ENCODE measurements at places on chromosomes 6 and 20. TPM values are rescaled to one million over a fixed set of nuclear protein-coding genes. Genes with fewer than 3 reads are reported as not detected.

HLA-DQB1 gene
- 7.4 TPM for total RNA-seq

FAM162B gene
- total RNA-seq: not detected

EYS gene
- total RNA-seq: not detected

FNDC1 gene
- not detected for total RNA-seq

SMLR1 gene
- total RNA-seq: not detected

SLA2 gene
- 44.1 TPM for total RNA-seq

PACSIN1 gene
- 0.15 TPM for total RNA-seq

APCDD1L gene
- total RNA-seq: not detected

OGFRL1 gene
- 2.6 TPM for total RNA-seq

GRCh38 chr6:95784019-95784418, 206.7 kb downstream of the MANEA start:
- H3K27me3 ChIP-seq: no peaks in the 10 kb centered on the region
- H3K4me3 ChIP-seq: no peak overlapping the region
- no peaks in the 10 kb centered on the region for H3K4me1 ChIP-seq

DNA sequence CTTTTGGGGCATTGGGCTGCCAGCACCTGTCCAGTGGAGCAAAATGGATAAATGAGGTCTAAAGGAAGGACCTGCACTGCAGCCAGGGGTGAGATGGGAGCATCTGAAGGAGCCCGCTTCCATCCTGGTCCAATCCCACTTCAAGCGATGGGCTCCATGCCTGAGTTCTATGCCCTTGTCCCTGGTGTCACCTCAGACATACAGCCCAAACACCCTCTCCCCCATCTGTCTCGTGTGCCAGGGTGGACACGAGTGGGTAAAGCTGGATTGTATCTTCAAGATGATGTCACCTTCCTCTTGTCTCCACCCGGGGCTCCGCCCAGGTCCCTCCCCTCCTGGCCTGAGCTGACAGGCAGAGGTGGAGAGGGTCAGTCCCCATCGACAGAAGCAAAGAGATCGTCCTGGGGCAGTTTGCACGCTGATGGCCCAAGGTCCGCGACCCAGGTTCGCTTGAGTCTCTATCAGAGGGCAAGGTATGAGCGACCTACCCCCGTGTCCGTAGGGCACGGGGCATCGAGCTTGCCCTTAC, 544 bp downstream of the SMIM29 start:
- peak; percentile 58 for DNase-seq

DNA sequence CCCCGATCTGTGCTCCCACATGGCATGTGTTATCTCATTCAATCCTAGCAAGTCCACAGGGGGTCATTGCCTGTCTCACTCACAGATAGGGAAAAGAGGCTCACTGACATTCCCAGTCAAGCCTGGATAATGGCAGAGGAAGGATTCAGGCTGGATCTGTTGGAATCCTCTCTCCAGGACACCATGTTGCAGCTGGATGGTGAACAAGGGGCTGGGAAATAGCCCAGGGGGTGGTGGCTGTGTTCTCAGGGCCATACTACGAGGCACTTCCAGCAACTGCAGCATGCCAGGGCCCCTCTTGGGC, 5.0 kb upstream of the SPDEF start:
- H3K4me3 ChIP-seq: no peak overlapping the region
- H3K36me3 ChIP-seq: no peaks in the 10 kb centered on the region
- no peaks in the 10 kb centered on the region for H3K4me1 ChIP-seq
- H3K27me3 ChIP-seq: no peaks in the 10 kb centered on the region

GRCh38 chr6:73710470-73710869, 14.5 kb downstream of the CD109 start:
- H3K4me1 ChIP-seq: peaks cover 24% of the 10 kb centered on the region
- DNase-seq: no peak
- no peak overlapping the region for H3K27ac ChIP-seq
- peaks cover 11% of the 10 kb centered on the region for H3K36me3 ChIP-seq
- H3K4me3 ChIP-seq: no peak overlapping the region
- no peaks in the 10 kb centered on the region for H3K27me3 ChIP-seq

- H3K4me3 ChIP-seq: no peak overlapping the region
- no peaks in the 10 kb centered on the region for H3K36me3 ChIP-seq
- H3K27ac ChIP-seq: no peak overlapping the region
- peaks cover 5% of the 10 kb centered on the region for H3K27me3 ChIP-seq
- H3K4me1 ChIP-seq: no peaks in the 10 kb centered on the region
Measured at GRCh38 chr20:6704132-6704861, 63.2 kb upstream of the BMP2 start.

- peaks cover 5% of the 10 kb centered on the region for H3K4me1 ChIP-seq
- no peak for DNase-seq
- no peak overlapping the region for H3K27ac ChIP-seq
Measured at GRCh38 chr20:54044156-54044555, 26.2 kb downstream of the BCAS1 start.

DNA sequence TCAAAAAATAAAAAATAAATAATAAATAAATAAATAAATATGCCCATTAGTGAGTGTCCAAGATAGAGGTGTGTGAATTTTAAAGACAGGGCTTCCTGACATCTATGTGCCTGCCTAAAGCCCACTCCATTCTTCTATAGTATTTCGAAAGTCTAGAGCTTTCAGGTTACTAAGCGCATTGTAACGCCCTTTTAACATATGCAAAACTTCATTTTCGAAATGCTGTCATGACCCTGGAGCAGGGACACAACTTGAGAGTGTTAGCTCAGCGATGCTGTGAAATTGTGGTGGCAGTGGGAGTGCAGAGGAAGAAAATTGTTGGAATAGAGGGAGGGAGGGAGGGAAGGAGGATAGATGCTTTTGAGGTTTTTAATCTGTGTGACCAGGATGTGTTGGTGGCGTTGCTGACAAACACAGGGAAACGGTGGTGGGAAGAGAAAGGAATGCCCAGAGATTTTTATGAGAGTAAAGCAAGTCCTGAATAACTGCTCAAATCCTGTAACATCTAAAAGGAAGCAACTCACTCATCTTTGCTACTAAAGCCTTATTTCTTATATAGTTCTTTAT, 169.3 kb downstream of the ARID1B start:
- no peak overlapping the region for H3K4me3 ChIP-seq
- H3K27me3 ChIP-seq: no peaks in the 10 kb centered on the region
- H3K27ac ChIP-seq: no peak overlapping the region
- H3K36me3 ChIP-seq: no peaks in the 10 kb centered on the region

GRCh38 chr20:53692465-53693067, 98.9 kb upstream of the ZNF217 start:
- H3K4me1 ChIP-seq: peaks cover 38% of the 10 kb centered on the region
- H3K27ac ChIP-seq: no peak overlapping the region
- H3K27me3 ChIP-seq: no peaks in the 10 kb centered on the region
- H3K36me3 ChIP-seq: no peaks in the 10 kb centered on the region
- peak overlapping the region; percentile 17 for H3K4me3 ChIP-seq

DNA sequence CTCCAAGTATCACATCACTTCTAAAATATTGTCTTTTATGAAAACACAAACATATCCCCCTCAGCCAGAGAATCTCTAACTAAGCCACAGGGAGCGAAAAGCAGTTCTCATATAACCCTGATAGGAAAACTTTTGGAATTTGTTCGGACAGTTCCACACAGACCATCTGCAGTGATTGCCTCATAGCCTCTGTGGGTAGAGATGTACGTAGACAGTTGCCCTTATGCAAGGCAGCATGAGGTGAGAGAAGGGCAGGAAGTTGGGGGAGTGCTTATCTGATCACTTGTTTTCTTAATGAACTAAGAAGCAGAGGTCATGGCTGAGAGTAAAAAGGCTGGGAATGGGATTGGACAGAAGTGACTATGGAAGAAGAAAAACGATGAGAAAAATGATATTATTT, 39.6 kb downstream of the SLC23A2 start:
- H3K36me3 ChIP-seq: peaks cover 3% of the 10 kb centered on the region
- peak overlapping the region; percentile 90 for H3K27ac ChIP-seq
- peaks cover 24% of the 10 kb centered on the region for H3K4me1 ChIP-seq
- H3K27me3 ChIP-seq: no peaks in the 10 kb centered on the region

DNA sequence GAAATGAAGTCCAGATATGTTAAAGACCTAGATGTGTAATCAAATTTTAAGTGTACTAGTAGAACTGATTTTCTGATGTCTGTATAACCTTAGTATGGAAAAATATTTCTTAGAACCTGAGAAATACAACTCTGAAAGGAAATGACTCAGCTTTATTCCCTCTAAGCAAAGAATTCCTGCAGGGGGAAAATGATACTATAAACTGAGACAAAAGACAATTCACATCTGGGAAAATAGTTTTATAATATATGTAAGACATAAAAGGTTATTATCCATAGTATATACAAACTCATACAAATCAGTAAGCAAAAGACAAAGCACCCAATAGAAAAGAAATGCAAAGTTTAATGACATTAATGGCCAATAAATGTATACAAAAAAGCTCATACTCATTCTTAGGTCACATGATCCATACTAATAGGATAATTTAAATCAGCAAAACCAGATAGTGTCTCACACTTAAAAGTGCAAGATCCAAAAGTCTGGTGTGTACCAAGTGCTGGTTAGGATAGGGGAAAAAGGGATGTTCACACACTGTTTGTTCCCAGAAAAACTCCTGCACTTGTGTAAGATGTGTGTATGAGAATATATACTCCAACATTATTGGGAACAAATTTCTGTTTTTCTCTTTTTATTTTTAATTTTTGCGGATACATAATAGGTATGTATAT, 22.6 kb downstream of the RNF217 start:
- H3K4me1 ChIP-seq: peaks cover 11% of the 10 kb centered on the region
- no peak overlapping the region for H3K4me3 ChIP-seq
- no peaks in the 10 kb centered on the region for H3K36me3 ChIP-seq
- DNase-seq: no peak

DNA sequence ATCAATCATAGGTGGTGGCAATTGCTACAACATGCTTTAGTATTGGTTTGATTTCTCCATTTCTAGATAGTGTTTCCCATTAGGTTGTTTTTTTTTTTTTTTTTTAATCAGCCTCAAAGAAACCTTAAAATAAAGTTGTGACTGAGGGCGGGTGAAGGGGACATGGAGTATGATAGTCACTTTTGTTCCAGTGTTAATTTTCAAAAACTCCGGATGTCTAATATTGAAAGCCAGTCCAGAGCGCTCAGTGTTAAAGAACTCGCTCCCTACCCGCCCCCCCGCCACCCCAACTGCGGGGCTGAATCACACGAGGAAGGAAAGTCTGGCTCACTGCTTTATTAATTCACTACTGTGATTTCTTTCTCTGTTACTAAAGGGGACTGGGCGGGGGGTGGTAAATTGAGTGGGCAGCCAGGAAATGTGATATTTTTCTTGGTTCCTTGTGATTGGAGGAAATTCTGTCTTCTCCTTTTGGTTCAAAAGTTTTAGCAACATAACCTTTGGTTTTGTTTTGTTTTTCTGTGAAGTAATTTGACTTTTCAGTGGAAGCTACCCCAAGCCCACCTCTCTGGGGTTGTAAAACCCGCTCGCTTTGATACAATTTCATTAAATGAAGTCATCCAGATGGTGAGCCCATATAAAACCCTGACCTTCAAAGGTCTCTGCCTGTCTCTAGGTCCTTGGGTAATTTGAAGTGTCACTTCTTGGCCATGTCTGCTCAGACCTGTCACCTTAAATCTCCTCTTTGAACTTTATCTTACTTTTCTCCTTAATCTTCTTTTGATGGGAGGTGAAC, 38.0 kb downstream of the TNFAIP3 start:
- no peaks in the 10 kb centered on the region for H3K27me3 ChIP-seq
- H3K4me3 ChIP-seq: peak overlapping the region; percentile 71
- peak; percentile 95 for DNase-seq

GRCh38 chr6:33577106-33577535, 3.0 kb downstream of the BAK1 start:
- peak overlapping the region; percentile 96 for H3K27ac ChIP-seq
- DNase-seq: peak; percentile 57
- H3K4me3 ChIP-seq: peak overlapping the region; percentile 86

DNA sequence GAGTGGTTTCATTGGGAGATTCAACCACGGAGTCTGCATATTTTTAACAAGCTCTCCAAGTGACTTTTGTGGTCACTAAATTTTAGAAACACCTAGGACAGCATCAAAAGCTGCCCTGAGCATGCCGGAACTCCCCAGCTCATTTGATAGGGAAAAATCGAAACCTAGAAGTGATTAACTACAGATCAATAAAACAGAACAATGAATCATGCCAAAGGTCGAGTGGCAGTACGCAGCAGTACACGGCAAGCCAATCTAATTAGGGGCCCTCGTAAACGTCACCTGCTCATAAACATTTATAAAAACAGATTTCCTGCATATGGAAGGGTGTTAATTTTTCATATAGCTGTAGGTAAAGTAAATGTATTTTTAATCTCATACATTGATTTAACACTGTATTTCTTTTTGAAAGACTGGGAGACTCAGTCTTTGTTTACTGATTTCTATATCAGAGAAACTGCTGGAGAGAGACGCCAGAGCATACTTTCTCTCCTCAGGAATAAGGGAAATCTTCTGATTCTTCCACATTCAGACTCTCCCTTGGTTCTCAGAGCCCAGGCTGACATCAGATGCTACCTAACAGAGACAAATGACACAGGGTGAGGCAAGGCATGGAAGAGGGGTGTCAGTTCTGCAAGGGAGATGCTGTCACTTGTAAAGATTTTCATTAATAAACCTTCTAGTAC, 232.5 kb downstream of the PTPRT start:
- no peak for DNase-seq
- H3K36me3 ChIP-seq: no peaks in the 10 kb centered on the region
- no peaks in the 10 kb centered on the region for H3K4me1 ChIP-seq
- no peak overlapping the region for H3K4me3 ChIP-seq
- H3K27me3 ChIP-seq: peaks cover 2% of the 10 kb centered on the region

- H3K27me3 ChIP-seq: peaks cover 9% of the 10 kb centered on the region
- DNase-seq: peak; percentile 81
- no peak overlapping the region for H3K4me3 ChIP-seq
- no peak overlapping the region for H3K27ac ChIP-seq
- no peaks in the 10 kb centered on the region for H3K36me3 ChIP-seq
Measured at GRCh38 chr6:32692019-32692418, 25.6 kb upstream of the HLA-DQB1 start.

- no peaks in the 10 kb centered on the region for H3K36me3 ChIP-seq
- H3K27me3 ChIP-seq: peaks cover 3% of the 10 kb centered on the region
- H3K4me1 ChIP-seq: peaks cover 24% of the 10 kb centered on the region
Measured at GRCh38 chr6:53737746-53738145, 57.1 kb upstream of the LRRC1 start.

- H3K4me3 ChIP-seq: no peak overlapping the region
- H3K4me1 ChIP-seq: peaks cover 4% of the 10 kb centered on the region
Measured at GRCh38 chr20:63232235-63233060, 3.3 kb upstream of the BIRC7 start.

- peaks cover 36% of the 10 kb centered on the region for H3K4me1 ChIP-seq
- peaks cover 41% of the 10 kb centered on the region for H3K36me3 ChIP-seq
- DNase-seq: no peak
- H3K4me3 ChIP-seq: peak overlapping the region; percentile 99
- H3K27ac ChIP-seq: peak overlapping the region; percentile 100
- H3K27me3 ChIP-seq: no peaks in the 10 kb centered on the region
Measured at GRCh38 chr6:152984513-152984872, 1.7 kb upstream of the FBXO5 start.

GRCh38 chr20:57293995-57294394, 27.6 kb upstream of the BMP7 start:
- H3K4me1 ChIP-seq: no peaks in the 10 kb centered on the region
- H3K27ac ChIP-seq: no peak overlapping the region
- no peak overlapping the region for H3K4me3 ChIP-seq
- no peak for DNase-seq
- peaks cover 26% of the 10 kb centered on the region for H3K27me3 ChIP-seq

All from activated naive CD4-positive, alpha-beta T cell treated with anti-CD3 and anti-CD28 coated beads for 36 hours (primary cell).